ENCODE measurements at places on chromosomes 7 and 10.

- DNase-seq, result no peak
Measured at GRCh38 chr10:107717046-107717445, 552.5 kb upstream of the SORCS1 start.

DNA sequence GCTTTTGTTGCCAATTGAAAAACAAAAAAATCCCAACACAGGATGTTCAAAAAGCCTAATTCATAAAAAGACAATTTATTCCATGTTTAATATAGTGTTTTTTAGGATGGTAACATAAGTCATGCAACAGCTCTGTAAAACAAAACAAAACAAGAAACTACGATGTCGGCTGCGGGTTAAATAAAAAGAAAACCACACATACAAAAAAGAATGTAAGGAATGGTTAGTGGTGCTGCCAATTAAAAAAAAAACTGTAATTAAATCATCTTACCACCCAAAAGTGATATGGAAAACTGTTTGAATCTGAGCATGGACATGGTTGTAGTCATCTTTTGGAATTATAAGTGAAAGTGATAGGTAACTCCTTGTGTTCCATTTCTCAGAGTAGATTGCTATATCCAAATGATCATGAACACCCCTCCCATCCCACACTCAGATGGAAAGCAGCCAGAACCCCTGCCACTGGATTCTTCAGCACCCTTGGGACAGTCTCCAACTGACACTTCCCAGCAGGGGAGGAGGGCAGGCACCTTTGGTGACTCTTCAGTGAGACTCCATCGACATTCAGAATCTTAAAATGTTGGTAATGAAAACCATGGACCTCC is 14.3 kb upstream of the DAGLB start:
- DNase-seq, result no peak

- DNase-seq, result no peak
Measured at GRCh38 chr10:60967854-60968484, 24.0 kb upstream of the RHOBTB1 start.

DNA sequence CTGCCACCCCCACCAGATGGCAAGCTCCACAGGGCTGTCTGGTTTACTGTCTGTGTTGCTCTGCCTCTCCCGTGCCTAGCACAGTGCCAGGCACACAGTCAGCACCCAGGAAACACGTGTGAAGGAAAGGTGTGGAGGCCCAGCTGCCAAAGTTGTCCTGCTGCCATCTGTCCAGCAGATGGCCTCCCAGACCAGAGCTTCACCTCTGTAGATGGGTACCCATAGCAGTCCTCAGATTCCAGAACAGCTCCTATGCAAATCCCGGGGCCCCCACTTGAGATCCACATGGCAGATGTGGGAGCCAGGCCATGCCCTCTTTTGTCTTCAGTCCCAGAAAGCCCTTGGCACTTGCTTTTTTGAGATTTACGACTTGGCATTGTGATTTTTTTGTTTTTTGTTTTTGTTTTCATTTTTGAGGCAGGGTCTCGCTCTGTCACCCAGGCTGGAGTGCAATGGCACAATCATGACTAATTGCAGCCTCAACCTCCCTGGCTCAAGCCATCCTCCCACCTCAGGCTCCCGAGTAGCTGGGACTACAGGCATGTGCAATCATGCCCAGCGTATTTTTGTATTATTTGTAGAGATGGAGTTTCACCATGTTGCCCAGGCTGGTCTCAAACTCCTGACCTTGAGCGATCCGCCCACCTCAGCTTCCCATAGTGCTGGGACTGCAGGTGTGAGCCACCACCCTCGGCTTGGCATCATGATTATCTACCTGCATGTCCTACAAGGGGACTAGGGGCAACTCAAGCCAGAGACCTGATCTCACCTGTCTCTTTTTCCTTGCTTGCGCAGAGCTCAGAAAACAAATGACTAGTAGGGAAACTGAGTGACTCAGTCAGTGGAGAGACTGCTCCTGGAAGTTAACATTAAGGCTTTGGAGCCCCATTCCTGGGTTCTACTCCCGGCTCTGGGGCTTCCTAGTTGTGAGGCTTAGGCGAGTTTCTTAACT is 16.9 kb upstream of the PALD1 start:
- no peak for DNase-seq

- DNase-seq, result no peak
Measured at GRCh38 chr7:105209433-105209832, 179.3 kb downstream of the SRPK2 start.

DNA sequence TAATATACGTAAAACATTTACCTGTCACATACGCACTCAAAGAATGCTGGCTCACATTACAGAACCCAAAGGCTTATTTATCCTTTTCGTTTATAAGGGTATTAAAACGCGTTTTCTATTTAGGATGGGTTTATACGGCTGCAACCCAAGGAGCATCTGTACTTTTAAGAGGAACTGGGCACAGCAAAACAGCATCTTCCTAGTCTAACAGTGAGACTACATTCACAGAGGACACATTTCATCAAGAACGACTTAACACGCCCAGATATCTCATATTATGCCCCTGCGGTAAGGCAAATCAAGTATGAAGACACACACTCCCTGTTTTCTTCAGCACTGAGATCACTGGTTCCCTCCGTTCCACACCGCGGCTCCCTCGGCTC is 533 bp upstream of the DMTF1 start:
- DNase-seq, result no peak

GRCh38 chr10:87816163-87816897 is 1.7 kb downstream of the ATAD1 start:
- no peak for DNase-seq

GRCh38 chr10:88114368-88114767 is 250.9 kb downstream of the PTEN start:
- DNase-seq, result no peak

- DNase-seq, result no peak
Measured at GRCh38 chr10:73433538-73433867, at the start of gene MSS51. Gene MSS51 (minus strand): TSS chr10:73433561. CDS start chr10:73428284, 5,277 bp downstream.

DNA sequence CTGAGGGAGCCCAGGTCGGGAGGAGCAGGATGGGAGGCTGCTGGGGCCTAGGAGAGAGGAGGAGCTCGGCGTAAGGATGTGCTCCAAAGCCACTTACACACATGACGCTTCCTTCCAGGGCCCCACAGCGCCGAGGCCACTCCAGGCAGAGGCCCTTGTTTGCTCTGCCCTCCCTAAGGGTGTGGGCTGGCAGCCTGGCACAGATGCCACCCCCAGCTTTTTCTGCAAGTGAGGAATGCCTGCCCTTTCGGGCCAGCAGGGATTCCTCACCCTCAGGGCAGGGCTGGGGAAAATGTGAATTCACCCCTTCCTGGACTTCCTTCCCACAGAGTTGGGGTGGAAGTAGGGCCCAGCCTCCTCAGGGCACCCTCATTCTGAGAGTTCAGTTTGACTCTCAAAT is 5.6 kb upstream of the AQP1 start:
- DNase-seq, result no peak

DNA sequence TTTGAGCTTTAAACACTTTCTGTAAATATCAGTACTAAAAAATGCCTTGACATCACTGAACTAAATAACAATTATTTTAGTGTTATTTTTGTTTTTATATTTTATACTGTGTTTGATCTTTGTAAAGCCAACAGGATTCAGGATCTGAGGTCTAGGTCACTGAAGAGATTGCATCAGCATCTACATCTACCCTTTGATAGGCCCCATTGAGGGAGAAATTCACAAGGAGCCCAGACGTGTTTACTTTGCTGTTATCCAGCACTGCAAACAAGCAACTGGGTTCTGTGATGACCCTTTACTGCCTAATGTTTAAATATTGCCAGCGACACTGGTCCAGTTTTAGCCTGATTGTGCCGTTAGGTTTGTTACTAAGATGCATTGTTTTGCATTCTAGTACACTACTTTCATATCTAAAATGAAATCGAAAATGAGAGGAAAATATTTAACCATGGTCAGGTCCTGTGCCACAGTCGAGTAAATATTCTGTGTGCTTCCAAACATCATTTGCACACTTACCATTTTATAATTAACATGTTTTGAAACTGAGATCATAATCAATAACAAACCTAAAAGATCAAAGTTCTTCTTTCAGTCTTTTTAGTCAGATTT is 48.7 kb downstream of the SP8 start:
- DNase-seq, result no peak
